ENCODE measurements at places on chromosomes 6 and 20.

DNA sequence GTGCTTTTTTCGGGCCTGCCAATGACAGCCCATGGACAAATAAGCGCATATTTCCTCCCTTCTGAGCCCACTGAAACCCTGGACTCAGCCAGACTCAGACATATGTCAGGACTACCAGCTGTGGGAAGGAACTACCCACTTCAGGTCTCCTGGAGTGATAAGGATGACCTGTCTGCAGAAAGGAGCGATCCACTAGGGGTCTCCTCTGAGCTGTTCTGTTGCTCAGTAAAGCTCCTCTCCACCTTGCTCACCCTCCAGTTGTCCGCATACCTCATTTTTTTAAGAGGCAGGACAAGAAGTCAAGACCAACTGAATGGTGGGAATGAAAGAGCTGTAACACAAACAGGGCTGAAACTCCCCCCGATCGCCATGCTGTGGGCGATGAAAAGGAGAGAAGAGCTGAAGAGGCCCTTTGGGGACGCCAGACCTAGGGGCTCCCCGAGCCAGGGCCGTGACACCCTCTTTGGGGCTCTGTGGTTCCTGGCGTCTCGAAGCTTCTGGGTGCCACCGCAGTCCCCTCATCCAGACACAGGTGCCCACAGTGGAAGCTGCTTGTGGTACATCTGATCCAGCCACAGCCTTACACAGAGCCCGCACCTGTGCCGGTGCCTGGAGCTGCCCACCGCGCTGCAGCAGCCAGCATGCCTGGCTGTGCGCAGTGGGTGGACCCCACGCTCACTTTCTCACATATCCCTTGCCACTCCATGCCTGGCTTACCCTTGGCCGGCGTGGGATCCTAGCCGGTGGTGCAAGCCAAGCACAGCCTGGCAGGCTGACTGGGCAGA is 68.8 kb downstream of the EYS start:
- DNase-seq = no peak

GRCh38 chr6:168783720-168784119 is 342.7 kb downstream of the SMOC2 start:
- no peak for DNase-seq

- no peak for DNase-seq
Measured at GRCh38 chr20:46253391-46253790, 54.9 kb downstream of the CDH22 start.

DNA sequence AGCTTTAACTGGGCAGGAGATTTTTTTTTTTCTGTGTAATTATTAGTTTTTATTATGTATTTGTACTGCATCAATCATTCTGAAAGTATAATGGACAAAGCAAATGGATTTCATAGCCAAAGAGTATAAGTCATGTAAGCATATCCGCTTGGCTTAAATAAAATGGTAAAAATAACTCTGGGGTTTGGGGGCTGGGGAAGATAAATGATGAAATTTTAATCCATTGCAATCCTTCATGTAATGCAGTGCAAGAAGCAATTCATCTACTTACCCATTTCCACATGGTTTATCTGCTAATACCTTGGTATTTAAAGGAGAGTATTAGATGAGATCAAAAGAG is 781.4 kb downstream of the QKI start:
- DNase-seq = no peak

- no peak for DNase-seq
Measured at GRCh38 chr6:118505656-118506055, 42.4 kb upstream of the PLN start.

- DNase-seq = no peak
Measured at GRCh38 chr6:138824482-138825144, 28.7 kb downstream of the ECT2L start.

DNA sequence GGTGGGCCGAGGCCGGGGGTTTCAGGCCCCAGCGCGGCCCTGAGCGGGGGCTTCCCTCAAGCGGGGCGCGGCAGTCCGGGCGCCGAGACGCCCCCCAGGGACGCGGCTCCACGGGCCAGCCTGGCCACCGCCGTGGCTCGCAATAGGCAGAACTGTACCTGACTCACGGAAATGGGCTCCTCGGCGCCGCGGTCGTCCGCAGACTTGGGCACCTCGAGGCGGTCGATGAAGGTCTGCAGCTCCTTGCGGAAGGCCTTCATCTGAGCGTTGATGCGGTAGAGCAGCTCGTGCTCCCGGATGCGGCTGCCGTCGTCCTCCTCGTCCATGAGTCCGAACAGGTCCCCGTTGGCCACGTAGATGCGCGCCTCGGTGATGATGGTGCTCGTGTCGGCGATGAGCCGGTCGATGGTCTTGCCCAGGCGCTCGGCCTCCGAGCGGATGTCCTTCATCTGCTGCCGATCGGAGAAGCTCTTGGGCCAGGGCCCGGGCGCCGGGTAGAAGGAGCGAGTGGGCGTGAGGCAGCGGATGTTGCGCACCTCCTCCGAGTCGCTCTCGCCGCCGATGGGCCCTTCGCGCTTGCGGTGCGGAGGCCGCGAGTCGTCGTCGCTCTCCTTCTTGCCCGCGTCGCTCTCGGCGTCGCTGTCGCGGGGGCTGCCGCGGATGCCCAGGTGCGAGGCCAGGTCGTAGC is 16.1 kb upstream of the KIAA0408 start:
- no peak for DNase-seq

GRCh38 chr20:35091816-35092523 is 637 bp downstream of the TRPC4AP start:
- no peak for DNase-seq

DNA sequence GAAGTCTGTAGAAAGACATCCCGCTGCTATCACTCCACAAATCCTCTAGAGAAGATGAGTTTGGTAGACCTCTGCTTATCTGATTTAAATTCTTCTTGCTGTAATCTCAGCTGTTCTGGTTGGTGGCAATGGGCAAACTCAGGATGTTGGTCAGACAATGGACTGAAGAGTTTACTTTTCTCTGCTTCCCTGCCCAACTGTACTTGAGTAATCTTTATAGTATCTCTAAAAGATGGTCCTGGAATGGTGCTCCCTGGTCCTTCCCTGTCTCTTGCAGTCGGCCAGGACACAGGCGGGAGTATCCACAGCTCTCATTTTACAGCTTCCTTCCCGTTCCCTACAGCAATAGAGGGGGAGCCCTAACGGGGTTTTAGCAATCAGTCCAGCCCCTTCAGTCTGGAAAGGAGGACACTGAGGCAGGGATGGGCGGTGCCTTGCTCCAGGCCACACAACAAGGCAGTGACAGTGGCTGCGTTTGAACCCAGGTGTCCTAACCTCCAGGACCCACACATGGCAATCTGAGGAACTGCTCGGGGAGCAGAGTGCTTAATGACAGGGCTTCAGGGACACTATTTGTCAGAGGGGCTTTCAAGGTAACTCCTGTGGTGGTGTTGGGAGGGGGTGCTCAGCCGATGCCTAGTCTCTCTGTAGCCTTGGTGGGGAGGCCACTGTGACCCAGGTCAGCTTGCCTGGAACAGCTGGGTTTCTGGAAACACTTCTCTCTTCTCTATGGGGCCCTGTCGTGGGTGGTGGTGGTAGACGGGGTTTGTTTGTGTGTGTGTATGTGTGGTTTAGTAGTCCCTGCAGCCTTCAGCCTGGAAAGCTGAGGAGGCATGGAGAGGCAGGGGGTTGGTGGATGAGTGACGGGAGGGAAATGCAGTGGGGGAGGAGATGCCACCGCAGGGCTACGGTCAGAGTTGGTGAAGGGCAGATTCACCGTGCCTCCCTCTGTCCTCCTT is 9.5 kb upstream of the VEGFA start:
- no peak for DNase-seq

GRCh38 chr6:36034441-36034840 is 6.8 kb downstream of the MAPK14 start:
- no peak for DNase-seq

DNA sequence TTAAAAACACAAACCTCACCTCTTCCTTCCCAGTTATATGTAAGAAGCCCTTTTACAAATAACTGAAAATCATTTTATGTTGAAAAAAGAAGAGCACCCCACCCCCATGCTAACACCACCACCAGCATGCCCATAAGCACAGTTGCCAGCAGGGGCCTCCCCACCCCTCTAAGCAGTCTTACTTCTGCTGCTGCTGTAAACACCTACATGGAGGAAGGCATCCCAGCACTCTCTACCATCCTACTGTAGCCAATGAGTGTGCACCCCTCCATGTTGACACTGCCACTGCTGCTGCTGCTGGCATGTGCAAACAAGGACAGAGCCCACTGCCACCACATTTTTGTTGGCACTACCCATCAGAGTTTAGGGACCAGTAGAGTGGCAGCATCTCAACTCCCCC is 49.6 kb upstream of the PHIP start:
- no peak for DNase-seq

- DNase-seq = no peak
Measured at GRCh38 chr20:10666221-10667076, 7.3 kb downstream of the JAG1 start.

- no peak for DNase-seq
Measured at GRCh38 chr6:101806241-101806640, 412.7 kb downstream of the GRIK2 start.

DNA sequence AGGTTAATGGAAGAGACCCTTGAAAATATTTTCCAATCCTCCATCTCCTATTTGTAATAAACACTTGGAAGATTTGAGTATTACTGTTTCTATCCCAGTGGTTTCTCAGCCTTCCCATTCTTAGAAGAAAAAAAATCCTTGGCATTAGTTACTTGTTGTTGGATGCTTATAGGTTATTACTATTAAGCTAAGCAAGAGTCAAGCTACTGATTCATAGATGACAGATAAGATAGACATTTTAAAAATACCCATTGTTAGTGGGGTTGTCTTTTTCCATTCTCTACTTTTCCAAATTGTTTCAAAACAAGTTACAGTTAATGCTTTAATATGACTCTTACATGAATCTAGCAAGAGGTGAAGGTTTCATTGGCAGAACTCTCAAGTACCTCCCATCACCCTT is 158.5 kb downstream of the HIVEP2 start:
- no peak for DNase-seq

- DNase-seq = no peak
Measured at GRCh38 chr6:161439093-161439492, 165.2 kb upstream of the AGPAT4 start.

GRCh38 chr6:110043366-110043994 is 65.4 kb downstream of the GPR6 start:
- no peak for DNase-seq

- DNase-seq = no peak
Measured at GRCh38 chr6:20936949-20937348, 402.7 kb downstream of the CDKAL1 start.

DNA sequence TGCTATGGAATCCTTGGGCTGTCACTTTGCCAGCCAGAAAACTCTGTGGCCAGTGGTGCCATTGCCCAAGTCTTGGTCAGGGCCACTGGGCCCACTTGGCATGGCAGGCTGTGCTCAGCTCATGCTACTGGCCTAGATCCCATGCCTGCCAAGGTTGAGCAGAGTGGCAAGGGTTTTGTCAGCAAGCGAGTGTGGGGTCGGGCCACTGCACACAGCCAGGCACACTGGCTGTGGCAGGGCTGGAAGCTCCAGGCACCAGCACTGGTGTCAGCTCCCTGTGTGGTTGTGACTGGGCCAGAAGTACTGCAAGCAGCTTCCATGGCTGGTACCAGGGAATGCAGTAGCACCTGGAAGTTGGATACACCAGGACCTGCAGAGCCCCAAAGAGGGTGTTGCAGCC is 846.8 kb downstream of the EYS start:
- DNase-seq = no peak

DNA sequence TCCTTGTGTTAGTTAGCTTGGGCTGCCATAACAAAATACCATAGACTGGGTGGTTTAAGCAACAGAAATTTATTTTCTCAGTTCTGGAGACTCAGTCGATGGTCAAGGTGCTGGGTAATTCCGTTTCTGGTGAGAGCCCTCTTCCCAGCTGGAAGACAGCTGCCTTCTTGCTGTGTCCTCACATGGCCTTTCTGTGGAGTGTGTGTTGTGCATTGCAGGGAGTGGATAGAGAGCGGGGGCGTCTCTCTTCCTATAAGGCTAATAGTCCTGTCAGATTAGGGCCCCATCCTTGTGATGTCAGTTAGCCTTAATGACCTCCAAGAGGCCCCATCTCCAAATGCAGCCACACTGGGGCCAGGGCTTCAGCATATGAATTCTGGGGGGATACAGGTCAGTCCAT is 19.2 kb downstream of the CHMP4B start:
- DNase-seq = no peak

DNA sequence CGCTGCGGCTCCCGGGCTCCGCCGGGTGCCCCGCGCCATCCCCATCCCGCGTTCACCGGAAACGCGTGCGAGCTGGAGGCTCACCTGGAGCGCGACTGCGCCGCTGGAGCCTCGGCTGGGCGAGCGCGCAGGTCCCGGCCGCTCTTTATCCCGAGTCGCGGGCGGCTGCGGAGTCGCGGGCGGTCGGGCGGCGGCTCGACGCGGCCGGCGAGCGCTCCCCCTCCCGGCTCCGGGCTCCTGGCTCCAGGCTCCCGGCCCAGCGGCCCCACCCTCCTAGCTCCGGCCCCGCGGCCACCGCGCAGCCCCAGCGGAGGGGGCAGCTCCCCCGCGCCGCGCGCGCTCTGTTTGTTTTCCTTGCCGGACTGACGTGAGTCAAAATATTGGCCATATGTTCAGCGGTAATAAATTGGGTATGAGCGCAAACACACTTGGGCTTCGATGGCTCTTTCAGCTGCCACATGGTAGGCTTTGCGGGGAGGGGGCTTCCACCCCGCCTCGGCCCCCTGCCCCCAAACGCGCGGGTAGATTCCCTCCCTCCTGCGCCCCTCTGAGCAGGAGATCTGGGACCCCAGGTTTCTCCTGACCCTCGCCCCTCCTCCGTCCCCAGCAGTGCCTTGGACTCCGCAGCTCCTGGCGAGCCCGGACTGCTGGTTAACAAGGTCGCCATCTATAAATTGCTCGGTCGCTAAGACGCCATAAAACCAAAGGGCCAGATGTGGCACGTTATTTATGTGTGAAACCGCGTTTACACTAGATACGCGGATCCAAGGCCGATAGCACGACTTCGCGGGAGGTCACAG is 8.8 kb upstream of the NKX2-2 start:
- no peak for DNase-seq

- no peak for DNase-seq
Measured at GRCh38 chr20:61370841-61371303, 118.8 kb downstream of the CDH4 start.

DNA sequence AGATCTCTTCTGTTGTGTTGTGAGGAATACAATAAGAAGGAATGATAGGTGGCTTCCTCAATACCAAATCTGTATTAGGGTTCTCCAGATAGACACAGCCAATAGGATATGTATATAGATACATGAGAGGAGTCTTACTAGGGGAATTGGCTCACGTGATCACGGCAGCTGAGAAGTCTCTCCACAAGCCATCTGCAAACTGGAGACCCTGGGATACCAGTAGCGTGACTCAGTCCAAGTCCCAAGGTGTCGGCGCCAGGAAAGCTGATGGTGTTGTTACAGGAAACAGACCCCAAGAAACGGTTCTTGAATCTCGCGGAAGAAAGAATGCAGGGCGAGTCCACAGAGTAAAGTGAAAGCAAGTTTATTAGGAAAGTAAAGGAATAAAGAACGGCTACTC is 61.4 kb downstream of the SYTL3 start:
- DNase-seq = no peak

DNA sequence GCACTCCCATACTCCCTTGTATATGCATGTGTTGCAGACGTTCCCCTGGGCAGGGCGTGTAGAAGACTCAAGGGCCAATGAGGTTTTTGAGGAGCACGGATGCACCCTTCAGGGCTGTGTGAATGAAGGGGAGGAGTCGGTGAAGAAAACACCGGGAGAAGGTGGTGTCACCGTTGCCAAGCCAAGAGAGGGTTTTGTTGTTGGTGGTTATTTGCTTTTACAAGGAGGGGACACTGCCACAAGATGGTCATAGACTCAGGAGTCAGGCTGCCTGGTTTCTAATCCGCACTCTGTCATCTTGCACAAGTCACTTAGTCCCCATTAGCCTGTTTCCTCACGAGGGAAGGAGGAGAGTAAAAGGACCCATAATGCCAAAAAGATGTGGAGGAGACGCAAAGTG is 124.0 kb downstream of the PXDC1 start:
- DNase-seq = no peak

Data from activated CD8-positive, alpha-beta memory T cell treated with anti-CD3 and anti-CD28 coated beads for 1 hour (primary cell).